Activated CD8-positive, alpha-beta memory T cell treated with anti-CD3 and anti-CD28 coated beads, Interleukin-2, amount 50 U/mL, for 4 hours (primary cell): ENCODE measurements at places on chromosomes 7 and 10.

DNA sequence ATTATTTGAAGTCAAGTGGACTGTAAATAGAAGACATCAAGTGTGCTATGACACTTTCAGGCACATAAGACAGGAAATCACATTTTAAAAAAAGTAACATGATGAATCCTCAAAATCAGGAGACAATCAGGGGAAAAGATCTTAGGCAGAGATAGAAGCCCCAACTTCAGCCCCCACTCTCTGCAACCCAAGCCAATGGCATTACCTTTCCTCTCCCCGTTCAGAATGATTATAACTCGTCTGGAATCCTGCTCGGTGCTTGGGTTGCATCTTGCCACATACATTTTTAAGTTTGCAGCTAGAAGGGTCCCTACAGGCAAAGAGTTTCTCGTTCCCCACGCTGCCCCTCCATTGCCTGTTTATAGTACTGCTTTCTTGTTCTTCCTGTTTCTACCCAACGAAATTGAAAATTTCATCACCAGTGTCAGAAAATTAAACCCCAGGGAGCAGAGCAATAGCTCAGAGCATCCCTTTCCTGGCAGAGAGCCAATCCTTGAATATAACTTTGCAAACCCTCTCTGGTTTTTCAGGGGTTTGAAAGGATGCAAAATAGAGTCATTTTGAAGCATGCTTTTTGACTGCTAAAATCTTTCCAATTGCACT, 260.5 kb upstream of the AOAH start:
- no peak for DNase-seq

DNA sequence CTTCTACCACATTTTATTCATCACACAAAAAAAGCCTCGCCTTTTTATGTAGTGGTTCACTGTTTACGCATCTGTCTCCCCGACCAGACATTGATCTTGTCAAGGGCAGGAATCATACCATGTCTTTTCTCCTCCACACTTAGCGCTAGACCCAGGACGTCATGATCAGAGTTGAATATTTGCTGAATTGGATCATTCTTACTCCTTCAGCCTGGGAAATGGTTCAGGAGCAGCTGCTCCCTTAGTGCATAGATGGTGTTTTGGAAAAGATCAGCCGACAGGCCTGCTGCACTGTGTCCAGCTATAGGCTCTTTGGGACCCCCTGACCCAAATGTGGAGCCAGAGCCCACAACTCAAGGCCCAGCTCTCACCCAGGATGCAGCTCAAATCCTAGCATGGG, 249.1 kb upstream of the TMEM72 start:
- no peak for DNase-seq

GRCh38 chr10:127016331-127016730, 111.1 kb downstream of the DOCK1 start:
- no peak for DNase-seq

GRCh38 chr7:56175771-56176170, 59.6 kb upstream of the NUPR2 start:
- DNase-seq: no peak

DNA sequence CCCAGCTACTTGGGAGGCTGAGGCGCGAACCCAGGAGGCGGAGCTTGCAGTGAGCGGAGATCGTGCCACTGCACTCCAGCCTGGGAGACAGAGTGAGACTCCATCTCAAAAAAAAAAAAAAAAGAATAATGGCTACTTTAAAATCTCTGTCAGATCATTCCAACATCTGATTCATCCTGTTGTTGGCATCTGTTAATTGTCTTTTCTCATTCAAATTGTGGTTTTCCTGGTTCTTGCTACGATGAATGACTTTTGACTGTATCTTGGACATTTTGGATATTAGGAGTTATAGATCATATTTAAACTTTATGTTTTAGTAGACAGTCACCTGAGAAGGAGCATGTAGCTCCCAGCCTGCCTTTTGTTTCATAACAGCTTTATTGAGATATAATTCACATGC, 8.5 kb downstream of the TPST1 start:
- no peak for DNase-seq

DNA sequence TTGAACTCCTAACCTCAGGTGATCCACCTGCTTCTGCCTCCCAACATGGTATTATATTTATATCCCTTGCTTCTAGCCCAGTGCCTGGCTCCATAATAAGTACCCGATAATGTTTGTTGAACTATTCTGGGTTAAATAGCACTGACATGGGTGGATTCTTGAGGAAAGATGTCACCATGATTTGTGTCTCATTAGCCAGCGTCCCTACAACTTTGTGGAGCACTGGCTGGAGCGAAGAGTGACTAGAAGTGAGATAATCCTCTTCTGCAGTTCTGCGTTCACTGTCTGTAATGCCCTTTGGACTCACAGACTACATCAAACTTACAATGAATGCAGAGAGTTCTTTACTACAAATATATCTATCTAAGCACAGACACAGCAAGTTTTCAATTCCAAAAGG, 16.9 kb upstream of the AKR1E2 start:
- no peak for DNase-seq

GRCh38 chr10:31072451-31072850, 40.8 kb upstream of the ZNF438 start:
- DNase-seq: no peak

DNA sequence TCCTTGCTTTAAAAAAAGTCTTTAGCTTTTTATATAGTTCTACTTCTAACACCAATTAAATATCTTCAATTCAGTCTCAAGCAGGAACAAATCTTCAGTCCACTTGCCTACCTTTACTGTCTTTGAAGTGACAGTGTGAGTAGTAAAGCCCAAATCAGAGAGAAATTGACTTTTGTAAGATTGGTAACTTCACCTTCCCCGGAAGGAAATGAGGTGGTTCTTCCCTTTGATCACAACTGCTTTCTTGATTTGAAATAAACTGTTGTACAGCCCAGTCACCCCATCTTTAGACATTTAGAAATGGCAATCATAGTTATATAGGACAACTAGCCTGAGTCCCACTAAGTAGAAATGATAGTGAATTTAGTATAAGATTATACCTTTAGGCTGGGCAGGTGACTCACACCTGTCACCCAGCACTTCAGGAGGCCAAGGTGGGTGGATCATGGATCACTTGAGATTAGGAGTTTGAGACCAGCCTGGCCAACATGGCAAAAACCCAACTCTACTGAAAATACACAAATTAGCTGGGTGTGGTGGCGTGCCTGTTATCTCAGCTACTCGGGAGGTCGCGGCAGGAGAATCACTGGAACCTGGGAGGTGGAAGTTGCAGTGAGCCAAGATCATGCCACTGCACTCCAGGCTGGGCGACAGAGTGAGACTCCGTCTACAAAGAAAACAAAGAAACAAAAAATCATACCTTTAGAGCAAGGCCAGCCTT, 4.7 kb downstream of the FAS start:
- DNase-seq: no peak

DNA sequence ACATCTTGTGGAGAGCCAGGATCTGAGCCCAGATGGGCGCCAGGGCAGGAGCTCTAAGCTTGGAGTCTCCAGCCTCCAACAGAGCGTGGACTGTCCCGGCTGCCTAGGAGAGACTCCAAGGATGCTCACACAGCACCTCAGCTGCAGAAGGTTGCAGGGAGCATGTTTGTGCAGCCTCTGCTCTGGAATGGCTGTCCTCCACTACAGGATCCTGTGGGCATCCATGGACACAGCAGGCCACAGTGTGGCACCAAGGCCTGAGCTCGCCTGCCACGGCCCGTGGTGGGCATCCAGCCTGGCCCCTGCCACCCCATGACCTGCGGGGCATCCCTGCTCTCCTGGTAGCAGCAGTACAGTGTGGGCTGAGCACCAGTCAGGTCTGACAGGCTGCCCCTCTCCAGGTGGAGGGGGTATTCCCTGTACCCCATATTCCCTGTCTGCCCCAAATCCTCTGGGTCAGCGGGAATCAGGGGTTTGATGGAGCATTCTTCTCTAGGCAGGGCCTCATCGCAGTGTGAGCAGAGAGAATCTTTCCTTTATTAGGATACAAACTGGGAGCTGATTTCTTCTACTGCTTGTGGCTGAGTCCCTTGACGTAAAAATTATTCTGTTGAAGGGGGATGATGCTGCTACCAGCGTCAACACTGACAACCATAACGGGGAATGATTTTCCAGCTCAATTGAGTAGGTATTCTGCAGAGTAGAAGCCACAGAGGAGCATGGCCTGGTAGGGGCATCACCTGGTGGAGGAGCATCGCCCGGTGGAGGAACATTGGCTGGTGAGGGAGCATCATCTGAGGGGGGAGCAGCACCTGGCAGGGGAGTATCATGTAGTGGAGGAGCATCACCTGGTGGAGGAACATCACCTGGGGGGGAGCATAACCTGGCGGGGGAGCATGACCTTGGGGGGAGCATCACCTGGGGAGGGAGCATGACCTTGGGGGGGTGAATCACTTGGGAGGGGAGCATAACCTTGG, 60.6 kb downstream of the GLRX3 start:
- no peak for DNase-seq

DNA sequence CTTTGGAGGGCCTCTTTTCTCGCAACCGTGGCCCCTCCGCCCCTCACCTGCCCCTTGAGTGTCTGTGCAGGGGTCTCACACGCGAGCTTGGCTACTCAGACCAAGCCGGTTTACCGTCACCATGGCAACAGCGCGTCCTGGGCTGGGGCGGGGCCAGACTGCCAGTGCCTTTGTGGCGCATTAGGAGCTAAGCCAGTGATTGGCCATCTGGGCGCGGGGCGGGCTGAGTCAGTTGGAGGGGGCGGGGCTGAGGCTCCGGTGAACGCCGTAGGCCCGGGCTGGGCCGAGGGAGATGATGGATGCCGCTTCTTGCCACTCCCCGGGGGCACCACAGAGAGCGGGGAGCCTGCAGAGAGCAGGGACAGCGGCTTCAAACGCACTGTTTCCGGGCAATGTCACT, 48.7 kb upstream of the FXYD4 start:
- peak; percentile 71 for DNase-seq

GRCh38 chr7:17134786-17135185, 163.7 kb upstream of the AHR start:
- DNase-seq: no peak

DNA sequence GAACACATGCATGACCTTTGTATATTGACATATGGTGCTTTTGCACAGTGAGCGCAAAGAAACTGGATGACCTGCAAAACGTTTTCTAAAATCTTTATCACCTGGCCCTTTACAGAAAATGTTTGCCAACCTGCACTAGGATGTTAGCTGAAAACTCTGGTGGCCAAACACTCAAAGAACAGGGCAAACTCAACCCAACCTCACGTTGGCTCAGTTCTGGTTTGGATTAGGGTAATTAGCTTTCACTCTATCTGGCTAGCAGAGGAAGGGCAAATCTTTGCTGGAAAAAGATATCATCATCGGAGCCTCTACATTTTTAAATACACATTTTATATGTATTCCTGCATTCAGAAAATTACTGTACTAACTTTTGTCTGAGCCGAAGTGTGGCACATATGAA, 688.9 kb downstream of the PHTF2 start:
- no peak for DNase-seq

- no peak for DNase-seq
Measured at GRCh38 chr10:14003517-14004184, 327.1 kb downstream of the FRMD4A start.

GRCh38 chr7:125084196-125084595, 154.6 kb upstream of the POT1 start:
- DNase-seq: no peak

DNA sequence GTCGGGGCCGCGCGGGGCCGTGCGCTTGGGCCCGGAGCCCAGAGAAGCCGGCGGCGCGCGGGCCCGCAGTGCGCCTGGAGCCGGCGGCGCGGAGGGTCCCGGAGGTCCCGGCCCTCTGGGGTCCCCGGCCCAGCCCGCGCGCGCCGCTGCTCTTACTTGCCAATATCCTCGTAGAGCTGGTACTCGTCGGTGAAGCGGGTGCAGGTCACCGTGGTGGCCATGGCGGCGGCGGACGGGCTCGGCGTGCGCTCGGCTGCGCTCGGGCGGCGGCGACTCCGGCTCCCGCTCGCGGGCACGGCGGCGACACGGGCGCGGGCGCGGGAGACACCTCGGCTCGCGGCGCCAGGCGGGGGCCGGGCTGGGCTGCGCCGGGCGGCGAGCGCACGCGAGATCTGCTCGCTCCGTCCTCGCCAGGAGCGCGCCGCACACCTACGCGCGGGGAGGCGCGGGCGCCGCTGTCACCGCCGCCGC, at the start of gene CAMK2B:
Gene CAMK2B (minus strand): TSS at position 394 of the 471 bp plus-strand sequence. CDS start 173 bp downstream, at position 221.
- no peak for DNase-seq

GRCh38 chr10:109966961-109967738, 40.6 kb upstream of the ADD3 start:
- DNase-seq: no peak

GRCh38 chr10:26776258-26776657, 78.8 kb downstream of the PDSS1 start:
- DNase-seq: no peak

DNA sequence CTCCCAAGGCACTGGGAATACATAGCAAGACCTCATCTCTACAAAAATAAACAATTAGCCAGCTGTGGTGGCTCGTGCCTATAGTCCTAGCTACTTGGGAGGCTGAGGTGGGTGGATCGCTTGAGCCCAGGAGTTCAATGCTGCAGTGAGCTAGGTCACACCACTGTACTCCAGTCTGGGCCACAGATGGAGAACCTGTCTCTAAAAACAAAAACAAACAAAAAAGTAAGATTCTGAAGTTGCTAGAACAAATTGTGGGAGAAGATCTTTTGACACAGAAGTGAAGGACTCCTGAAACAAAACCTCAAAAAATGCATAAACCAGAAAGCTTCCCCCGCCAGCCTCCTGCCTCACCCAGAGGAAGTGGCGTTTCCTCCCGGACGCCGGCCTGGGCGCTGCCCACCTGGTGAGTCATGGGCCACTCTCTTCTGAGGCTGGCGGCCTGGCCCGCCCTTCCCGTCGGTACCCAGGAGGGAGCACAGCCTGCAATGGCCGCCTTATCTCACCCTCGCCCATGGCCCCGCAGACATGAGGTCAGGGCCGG, 25.4 kb upstream of the ELN start:
- DNase-seq: no peak

DNA sequence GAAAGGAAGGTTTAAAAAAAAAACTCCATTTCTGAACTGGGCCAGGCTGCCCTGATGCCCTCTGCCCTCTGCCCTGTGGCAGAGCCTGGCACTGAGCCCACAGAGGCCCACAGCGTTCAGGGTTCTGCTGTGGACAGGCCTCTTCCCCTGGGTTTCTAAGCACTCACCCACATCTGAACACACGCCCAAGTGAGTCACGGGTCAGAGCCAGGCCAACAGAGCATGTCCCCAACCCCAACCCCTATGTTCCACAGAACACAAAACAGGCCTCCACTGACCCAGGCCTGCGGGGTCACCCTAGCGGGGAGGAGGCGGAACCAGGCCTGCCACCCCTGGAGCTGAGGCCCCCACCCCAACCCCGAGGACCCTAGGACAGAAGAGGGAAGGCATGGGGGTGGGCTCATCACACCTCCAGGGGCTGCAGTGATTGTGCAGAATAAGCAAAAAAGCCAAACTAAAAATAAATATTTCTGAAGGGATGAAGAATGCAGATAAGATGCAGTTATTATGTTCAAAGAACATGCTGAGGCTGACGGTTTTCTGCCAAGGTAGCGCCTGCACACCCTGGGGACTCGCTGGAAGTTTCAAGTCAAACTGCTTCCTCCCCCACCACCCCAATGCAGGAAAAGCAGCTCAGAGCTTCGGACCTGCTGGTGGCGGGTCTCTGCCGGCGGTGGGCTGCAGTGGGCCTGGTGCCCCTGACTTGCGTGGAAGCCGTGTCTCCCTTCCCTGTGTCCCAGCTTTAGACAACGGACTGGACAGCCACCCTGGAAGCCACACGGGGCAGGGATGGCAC, 5.4 kb downstream of the WDR86 start:
- no peak for DNase-seq
